B cell (primary cell): ENCODE measurements at places on chromosomes 13 and 19. TPM values are rescaled to one million over a fixed set of nuclear protein-coding genes. Genes with fewer than 3 reads are reported as not detected.

DNA sequence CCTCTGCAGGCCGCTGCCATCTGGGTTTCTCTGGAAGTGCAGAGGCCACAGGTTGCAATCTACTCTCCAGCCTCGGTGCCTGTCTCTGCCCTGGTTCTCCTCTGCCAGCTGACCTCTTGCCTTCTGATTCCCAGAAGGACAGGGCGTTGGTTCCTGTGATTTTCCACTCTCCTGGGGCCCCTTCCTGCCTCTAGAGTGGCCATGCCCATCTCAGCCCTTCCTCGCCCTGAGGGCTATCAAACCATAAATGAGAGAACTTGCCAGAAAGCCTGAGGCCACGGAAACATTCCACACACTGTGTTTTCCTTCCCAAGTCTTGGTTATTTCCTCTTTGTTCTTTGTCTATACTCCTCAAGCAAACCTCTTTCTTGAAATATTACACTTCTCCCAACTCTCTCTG lies 146.2 kb downstream of the SHISA2 start:
- H3K4me1 ChIP-seq: peaks cover 18% of the 10 kb centered on the region
- H3K27me3 ChIP-seq: no peaks in the 10 kb centered on the region

- no peaks in the 10 kb centered on the region for H3K27me3 ChIP-seq
- DNase-seq: peak; percentile 93
- H3K4me1 ChIP-seq: peaks cover 50% of the 10 kb centered on the region
- peak overlapping the region; percentile 12 for H3K4me3 ChIP-seq
These were observed 3.2 kb downstream of the EPN1 start for GRCh38 chr19:55678121-55678671.

GRCh38 chr19:46828484-46828883 lies 22.2 kb downstream of the AP2S1 start:
- no peak overlapping the region for H3K4me3 ChIP-seq
- H3K27me3 ChIP-seq: no peaks in the 10 kb centered on the region
- H3K27ac ChIP-seq: no peak overlapping the region
- no peaks in the 10 kb centered on the region for H3K36me3 ChIP-seq
- DNase-seq: no peak

GRCh38 chr13:49683489-49683888 lies 7.8 kb downstream of the EBPL start:
- H3K36me3 ChIP-seq: no peaks in the 10 kb centered on the region
- no peak for DNase-seq
- no peaks in the 10 kb centered on the region for H3K4me1 ChIP-seq
- no peaks in the 10 kb centered on the region for H3K27me3 ChIP-seq

DNA sequence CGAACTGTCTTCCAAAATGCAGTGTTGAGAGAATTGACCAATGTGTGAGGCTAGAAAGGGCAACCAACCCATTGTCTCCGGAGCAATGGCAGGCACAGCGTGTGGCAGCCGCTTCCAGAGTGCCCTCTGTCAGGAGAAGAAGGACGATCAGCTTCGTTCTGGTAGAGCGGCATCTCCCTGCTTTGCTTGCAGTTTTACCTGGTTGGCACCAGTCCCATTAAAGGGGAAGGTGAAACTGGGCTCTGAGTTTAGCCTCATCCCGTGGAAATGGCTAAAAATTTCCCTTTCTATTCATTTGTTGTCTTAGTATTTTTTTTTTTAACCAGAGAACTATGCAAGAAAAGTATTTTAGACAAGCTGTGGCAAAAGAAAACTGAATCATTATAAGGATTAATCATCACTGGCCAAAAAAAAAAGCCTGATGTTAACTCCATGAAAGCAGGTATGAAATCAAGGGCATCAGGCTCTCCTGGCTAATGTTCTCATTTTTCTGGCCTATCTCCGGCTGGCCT lies 81.5 kb upstream of the SLC7A1 start:
- no peaks in the 10 kb centered on the region for H3K36me3 ChIP-seq
- H3K27ac ChIP-seq: no peak overlapping the region
- no peaks in the 10 kb centered on the region for H3K27me3 ChIP-seq

DNA sequence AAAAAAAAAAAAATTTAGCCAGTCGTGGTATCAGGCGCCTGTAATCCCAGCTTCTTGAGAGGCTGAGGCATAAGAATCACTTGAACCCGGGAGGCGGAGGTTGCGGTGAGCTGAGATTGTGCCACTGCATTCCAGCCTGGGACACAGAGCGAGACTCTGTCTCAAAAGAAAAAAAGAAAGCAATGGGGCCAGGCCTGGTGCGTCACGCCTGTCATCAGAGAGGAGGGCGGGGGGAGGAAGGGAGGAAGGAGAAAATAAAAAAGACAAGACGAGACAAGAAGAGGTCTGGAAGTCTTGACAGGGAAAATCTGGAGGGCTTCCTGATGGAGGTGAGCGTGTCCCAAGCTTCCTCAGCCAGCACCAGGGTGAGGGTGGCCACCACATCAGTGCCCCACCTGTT lies 54.9 kb upstream of the PTPRS start:
- H3K27ac ChIP-seq: no peak overlapping the region
- peaks cover 6% of the 10 kb centered on the region for H3K27me3 ChIP-seq
- H3K4me1 ChIP-seq: no peaks in the 10 kb centered on the region

- H3K27ac ChIP-seq: no peak overlapping the region
- no peak overlapping the region for H3K4me3 ChIP-seq
- peaks cover 28% of the 10 kb centered on the region for H3K27me3 ChIP-seq
- H3K36me3 ChIP-seq: no peaks in the 10 kb centered on the region
- DNase-seq: peak; percentile 49
- H3K4me1 ChIP-seq: peaks cover 20% of the 10 kb centered on the region
These were observed 1.6 kb downstream of the MYH14 start for GRCh38 chr19:50204811-50205675.

- H3K27ac ChIP-seq: peak overlapping the region; percentile 80
- H3K27me3 ChIP-seq: no peaks in the 10 kb centered on the region
- H3K36me3 ChIP-seq: peaks cover 11% of the 10 kb centered on the region
These were observed 790 bp downstream of the TPM4 start for GRCh38 chr19:16076958-16077611.

GRCh38 chr19:19276386-19276785 lies 3.3 kb upstream of the TM6SF2 start:
- peaks cover 23% of the 10 kb centered on the region for H3K27me3 ChIP-seq
- no peaks in the 10 kb centered on the region for H3K4me1 ChIP-seq
- H3K36me3 ChIP-seq: no peaks in the 10 kb centered on the region

- no peak overlapping the region for H3K4me3 ChIP-seq
- H3K27me3 ChIP-seq: no peaks in the 10 kb centered on the region
- DNase-seq: no peak
- H3K36me3 ChIP-seq: no peaks in the 10 kb centered on the region
- H3K27ac ChIP-seq: no peak overlapping the region
These were observed 37.4 kb downstream of the TMEM255B start for GRCh38 chr13:113796211-113796963.

DNA sequence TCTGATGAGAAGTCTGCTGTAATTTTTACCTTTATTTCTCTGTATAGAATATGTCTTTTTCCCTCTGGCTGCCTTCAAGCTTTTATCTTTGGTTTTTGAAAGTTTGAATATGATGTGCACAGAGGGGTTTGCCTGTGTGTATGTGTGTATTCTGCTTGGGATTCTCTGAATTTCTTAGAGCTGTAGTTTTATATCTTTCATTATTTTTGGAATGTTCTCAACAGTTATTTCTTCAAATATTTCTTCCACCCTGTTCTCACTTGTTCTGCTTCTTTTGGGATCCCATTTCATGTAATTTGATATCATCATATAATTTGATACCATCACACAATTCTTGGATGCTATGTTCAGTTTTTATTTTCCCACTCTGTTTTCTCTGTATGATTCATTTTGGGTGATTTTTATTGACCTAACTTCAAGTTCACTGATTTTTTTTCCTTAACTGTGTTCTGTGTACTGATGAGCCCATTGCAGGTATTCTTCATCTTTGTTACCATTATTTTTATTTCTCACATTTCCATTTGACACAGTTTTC lies 7.5 kb downstream of the COG3 start:
- peaks cover 12% of the 10 kb centered on the region for H3K4me1 ChIP-seq
- no peaks in the 10 kb centered on the region for H3K27me3 ChIP-seq
- no peak overlapping the region for H3K27ac ChIP-seq

DNA sequence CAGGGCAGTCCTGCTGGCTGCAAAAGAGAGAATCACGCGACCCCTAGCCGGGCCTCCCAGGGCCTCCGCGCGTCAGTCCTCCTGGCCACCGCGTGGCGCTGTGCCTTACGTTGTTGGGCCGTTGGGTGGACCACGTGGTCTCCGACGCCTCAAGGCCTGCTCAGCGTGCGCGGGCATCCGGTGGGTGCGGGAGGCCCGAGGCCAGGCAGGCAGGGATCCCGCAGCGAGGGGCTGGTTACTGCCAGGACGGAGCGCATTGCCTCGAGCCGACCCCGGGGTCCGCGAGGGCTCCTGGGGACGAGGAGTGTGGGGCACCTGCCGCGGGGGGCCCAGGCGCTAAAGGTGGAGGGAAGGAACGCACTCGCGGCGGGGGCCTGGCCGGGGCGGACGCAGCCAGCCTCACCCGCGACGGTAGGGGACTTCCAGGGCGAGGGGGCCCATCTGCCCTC lies at the start of gene TDRD12:
Gene TDRD12, plus strand, starts transcription at position 157 of the 449 bp plus-strand sequence. CDS start 306 bp downstream, outside the sequence.
- H3K36me3 ChIP-seq: no peaks in the 10 kb centered on the region
- DNase-seq: no peak
- no peak within 1 kb of the TSS for H3K27ac ChIP-seq
- H3K4me1 ChIP-seq: no peaks in the 10 kb centered on the region

HCST gene
- 2.9 and 4.8 TPM in 2 replicates for total RNA-seq

TMEM238 gene
- 4.3 and 4.7 TPM in 2 replicates for total RNA-seq

RASIP1 gene
- total RNA-seq: 0.20 TPM in 1 of 2 replicates, not detected in the other

KLK7 gene
- total RNA-seq: not detected in 2 replicates

KLK12 gene
- not detected in 2 replicates for total RNA-seq

DOCK9 gene
- total RNA-seq: 28.0 and 34.5 TPM in 2 replicates
